ENCODE measurements at places on chromosomes 11 and 22.

GRCh38 chr11:116579857-116580727 is 192.7 kb downstream of the BUD13 start:
- DNase-seq = no peak

GRCh38 chr22:41127451-41127850 is 35.1 kb downstream of the EP300 start:
- DNase-seq = no peak

GRCh38 chr11:1915795-1916131 is 3.7 kb upstream of the TNNT3 start:
- no peak for DNase-seq

- no peak for DNase-seq
Observed at GRCh38 chr22:44425694-44426045, 72.4 kb downstream of the RTL6 start.

DNA sequence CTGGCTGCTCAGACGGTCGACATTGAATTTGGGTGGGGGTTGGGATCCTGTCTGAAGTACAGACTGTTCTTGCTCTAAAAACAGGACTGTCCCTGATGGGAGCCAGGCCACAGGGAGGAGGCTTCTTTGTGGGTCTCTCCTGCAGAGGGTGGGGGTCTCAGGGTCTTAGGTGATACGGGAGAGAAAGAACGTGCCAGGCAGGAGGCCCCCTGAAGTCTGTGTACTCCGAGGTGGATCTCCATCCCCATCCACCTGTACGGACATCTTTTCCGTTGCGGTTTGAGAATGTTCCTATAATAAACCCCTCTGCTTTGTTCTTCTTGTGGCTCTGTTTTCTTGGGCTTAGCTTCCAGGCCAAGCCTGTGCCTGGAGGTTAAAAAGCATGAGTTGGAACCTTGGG is 15.9 kb downstream of the PSMD13 start:
- no peak for DNase-seq

DNA sequence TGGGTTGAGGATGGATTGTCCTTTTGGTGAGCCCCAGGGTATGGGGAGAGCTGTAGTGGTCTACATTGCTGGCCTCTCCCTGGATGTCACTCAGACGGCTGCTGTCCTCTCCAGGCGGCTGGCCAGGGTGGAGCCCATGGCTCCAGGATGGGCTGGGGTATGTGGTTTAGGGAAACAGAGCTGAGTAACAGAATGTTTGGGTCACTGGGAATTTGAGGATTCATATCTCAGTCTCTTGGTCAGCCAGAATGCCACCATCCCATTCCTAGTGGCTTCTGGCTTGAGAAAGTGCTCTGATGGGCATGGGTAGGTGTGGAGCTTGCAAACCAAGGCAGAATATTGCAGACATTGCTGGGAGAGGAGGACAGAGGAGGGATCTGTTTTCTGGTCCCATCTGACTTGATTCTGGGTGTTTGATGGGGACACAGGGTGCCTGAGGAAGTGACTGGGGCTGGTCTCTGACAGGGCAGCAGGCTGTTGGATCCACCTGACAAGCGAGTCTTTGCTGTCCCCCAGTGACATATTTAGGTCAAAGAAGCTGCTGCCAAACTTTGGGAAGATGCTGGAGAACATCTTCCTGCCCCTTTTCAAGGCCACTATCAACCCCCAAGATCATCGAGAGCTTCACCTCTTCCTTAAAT is 41.4 kb downstream of the AMPD3 start:
- DNase-seq = no peak

DNA sequence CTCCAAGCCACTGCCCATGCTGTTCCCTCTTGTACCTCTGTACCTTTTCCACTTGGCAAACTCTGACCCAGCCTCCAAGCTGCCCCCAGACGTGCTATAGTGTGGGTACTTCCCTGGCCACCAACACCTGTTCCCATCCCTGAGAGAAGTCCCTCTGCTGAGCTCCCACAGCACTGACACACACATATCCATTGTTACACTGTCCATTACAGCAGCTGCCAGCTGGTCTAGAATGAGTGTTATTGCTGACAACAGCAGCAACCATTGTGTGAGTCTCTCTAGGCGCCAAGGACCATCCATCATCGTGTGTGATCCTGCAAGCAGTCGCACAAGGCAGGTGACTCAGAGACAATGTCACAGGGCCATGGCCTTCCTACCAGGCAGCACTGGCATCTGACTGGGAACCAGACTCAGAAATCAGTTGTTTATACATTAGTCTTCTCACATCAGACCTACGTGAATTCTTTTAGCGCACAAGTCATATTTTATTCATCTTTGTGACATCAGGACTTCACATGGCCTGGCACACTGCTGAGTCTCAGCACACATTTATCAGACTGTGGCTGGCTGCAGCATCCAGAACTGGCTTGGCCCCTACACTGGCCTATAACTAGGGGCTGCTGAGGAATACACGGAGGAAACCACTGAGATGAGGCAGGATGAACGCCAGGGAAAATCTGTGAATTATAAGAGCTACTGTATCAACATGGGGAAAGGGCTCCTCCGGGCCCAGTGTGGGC is 56.4 kb downstream of the SGSM3 start:
- DNase-seq = no peak

DNA sequence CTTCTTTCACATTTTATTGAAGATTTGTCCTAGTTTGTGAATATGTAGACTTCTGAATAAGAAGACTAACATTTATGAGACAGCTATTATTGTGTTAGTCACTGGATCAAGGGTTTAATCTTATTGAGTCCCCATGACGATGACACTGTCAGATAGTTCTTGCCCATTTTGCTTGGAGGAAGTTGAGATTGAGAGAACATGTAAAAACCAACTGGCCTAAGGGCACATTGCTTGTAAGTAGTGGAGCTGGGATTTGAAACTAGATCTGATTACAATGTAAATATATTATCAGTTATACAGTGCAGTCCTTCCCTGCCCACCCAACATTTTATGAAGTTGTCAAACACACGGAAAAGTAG is 134.7 kb downstream of the HIPK3 start:
- no peak for DNase-seq

All from activated gamma-delta T cell treated with anti-CD3 and anti-CD28 coated beads, Interleukin-2, amount 50 U/mL, for 16 hours (primary cell).